ENCODE measurements at places on chromosomes 3 and 15. TPM values are rescaled to one million over a fixed set of nuclear protein-coding genes. Genes with fewer than 3 reads are reported as not detected.
A peak's percentile ranks its signal among the peaks of the same experiment; 100 is the strongest.

Gene APBA2
- total RNA-seq, result not detected

DNA sequence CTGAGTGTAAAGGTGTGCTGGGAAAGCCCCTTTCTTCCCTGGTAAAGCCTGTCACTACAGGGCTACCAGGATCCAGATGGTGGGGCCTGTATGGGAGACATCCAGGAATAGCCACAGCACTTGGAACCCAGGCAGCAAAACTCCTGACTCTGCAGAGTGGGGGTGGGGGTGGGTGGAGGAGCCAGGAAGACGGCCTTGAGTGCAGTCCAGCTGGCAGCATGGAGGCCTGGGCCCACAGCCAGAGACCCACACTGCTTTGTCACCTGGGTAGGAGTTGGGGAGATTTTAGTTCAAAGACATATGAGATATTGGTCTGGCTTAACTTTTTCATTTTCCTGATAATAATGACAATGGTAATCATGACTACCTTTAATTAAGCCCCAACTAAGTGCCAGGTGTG lies 116.7 kb upstream of the MRPS22 start:
- no peak for DNase-seq

Gene STRA6
- total RNA-seq, result 83.6 TPM

Gene WDR48
- total RNA-seq, result 26.0 TPM

Gene WNT7A
- total RNA-seq, result 4.7 TPM

Gene LTF
- total RNA-seq, result not detected

- DNase-seq, result no peak
These were observed 32.9 kb downstream of the CRYGS start for GRCh38 chr3:186511245-186511644.

Gene CIDEC
- total RNA-seq, result not detected

DNA sequence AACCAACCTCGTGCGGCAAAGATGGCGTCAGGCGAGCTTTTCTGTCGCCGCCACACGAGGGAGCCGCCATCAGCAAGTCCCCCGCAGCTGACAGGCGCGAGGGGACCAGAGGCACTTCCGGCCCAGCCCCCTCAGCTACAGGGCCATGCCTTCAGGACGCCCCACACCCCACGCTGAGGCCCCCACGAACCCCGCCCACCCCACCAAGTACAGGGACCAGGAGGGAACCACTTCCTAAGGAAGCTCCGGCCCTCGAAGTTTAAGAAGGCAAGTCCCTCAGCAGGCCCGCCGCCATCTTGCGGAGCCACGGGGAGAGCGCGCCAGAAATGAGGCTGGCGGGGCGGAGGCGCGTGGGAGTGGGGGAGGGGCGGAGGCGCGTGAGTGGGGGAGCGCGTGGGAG lies 790 bp downstream of the DAZL start:
- no peak for DNase-seq

DNA sequence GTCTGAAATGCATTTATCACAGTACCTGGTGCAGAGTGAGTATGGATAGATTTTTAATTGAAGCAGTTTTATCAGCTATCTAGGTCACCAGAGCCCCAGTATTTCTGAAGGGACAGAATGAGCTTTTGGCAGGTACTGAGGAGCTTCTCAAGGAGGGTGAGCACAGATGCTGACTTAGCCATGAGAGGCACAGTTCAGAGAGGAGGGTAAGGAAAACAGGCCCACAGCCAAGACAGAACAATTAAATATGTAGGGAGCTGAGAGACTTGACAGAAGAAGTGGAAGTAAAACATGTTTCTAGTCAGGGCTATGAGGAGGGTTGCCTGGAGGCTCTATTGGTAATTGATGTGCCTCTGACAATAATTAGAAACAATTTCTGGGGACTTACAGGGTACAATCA lies 20.1 kb downstream of the ZNF80 start:
- DNase-seq, result no peak

DNA sequence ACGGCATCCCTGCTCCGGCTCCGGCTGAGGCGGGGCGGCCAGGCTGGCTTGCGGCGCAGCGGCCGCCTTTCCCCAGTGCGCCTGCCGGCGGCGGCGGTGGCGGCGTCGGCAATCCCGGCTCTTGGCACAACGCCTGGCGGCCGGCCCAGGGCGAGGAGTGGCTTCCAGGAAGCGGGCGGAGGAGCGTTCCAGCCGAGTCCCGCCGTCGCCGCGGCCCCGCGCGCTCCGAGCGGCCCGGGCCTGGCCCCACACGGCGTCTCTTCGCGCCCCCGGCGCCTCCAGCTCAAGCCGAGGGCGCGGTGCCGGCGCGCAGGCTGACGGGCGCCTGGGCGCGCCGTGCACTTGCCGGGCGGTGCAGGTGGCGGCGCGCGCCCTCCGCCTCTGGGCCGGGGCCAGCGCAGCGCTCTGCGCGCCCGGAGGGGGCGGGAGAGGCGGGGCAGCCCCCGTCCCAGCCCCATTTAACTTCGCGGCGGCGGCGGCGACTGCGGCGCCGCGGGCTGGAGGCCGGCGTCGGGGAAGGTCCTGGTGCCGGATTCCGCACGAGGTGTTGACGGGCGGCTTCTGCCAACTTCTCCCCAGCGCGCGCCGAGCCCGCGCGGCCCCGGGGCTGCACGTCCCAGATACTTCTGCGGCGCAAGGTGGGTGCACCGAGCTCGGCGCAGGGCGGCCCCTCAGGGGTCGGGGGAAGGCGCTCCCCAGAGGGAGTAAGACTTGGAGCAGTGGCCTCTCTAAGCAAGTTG lies at the start of gene ADAMTSL3:
ADAMTSL3 (plus strand) TSS at position 485 of the 740 bp plus-strand sequence. CDS start 1,639 bp downstream, outside the sequence.
- DNase-seq, result no peak

GRCh38 chr3:171970301-171970788 lies 69.0 kb upstream of the FNDC3B start:
- DNase-seq, result no peak

GRCh38 chr3:23219117-23219516 lies 16.0 kb downstream of the UBE2E2 start:
- DNase-seq, result peak; percentile 75

DNA sequence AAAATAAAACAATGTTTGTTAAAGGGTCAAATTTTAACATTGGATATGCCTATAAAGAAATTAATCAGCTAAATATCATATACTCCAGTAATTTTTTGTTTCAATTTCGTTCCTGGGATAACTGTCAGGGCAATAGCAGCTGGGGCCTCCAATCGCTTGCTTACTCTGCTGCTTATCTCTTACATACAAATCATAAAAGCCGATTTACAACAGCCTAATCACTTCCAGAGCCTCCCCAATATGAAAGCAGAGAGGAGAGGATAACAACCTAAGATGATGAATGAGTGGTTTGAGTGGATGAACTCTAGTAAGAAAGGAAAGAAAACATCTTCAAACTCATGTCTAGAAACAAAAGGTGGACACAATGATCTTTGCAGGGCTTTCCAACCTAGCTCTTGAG lies 80.7 kb upstream of the PSMD6 start:
- no peak for DNase-seq

DNA sequence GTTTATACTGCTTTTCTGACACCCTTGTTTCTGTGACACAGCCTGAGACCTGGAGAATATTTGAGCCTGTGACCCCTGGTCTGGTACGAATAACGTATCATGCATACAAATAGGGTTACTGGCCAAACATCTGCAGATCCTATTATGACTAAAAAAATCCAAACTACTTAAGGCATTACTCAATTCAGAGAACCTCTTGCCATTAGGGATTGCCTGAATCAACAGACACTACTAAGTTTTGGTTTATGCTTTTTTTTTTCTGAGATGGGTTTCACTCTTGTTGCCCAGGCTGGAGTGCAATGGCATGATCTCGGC lies 35.4 kb downstream of the OSBPL10 start:
- no peak for DNase-seq

DNA sequence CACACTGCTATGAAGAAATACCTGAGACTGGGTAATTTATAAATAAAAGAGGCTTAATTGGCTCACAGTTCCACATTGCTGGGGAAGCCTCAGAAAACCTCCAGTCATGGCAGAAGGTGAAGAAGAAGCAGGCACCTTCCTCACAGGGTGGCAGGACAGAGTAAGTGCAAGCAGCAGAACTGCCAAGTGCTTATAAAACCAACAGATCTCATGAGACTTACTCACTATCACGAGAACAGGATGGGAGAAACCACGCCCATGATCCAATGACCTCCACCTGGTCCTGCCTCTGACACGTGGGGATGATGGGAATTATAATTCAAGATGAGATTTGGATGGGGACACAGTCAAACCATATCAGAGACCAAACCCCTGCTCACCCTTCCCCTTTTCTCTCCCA lies 75.0 kb downstream of the TRIM69 start:
- DNase-seq, result no peak

Gene CFAP91
- 0.48 TPM for total RNA-seq

DNA sequence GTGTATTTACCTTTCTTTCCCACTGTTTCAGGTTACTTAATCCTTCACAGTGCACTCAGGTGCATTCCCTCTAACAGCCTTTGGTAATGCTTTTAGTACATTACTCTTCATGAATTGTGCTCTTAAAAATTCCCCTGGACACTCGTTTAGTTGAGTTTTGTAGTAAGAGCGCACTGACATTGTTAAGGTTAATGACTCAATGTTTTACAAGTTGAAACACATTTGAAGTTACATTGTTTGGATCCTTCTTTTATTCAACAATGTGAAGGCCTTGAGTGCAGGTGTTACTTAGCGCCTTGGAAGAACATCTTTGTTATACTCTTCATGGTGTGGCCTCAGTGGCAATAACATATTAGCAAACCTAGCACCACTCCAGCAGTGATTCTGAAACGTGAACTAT lies 739.6 kb downstream of the NAALADL2 start:
- DNase-seq, result no peak

Gene LRRIQ4
- 1.3 TPM for total RNA-seq

- no peak for DNase-seq
These were observed 14.1 kb downstream of the GPD1L start for GRCh38 chr3:32120471-32120870.

- DNase-seq, result no peak
These were observed 176.7 kb downstream of the PDZRN3 start for GRCh38 chr3:73448041-73448440.

DNA sequence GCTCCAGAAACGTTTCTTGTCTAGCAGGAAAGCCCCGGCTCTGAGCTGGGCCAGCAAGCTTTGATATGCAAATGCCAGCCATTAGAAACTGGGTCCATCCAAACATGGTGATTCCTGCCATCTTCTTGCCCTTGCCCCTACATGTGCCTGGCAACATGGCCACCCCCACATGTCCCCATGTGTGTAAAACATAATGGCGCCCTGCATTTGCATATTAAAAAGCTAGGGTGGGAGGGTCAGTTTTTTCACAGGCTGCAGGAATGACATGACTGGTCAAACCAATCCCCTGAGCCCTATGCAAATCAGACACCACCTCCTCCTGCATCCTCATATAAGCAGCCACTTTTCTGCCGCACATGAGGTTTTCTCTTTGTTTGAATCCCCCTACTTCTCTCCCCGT lies 21.2 kb downstream of the GPR156 start:
- DNase-seq, result no peak

Gene HES1
- total RNA-seq, result 97.8 TPM

Gene AGBL1
- not detected for total RNA-seq

- DNase-seq, result no peak
These were observed 171.8 kb downstream of the WDR76 start for GRCh38 chr15:43998607-43999006.

DNA sequence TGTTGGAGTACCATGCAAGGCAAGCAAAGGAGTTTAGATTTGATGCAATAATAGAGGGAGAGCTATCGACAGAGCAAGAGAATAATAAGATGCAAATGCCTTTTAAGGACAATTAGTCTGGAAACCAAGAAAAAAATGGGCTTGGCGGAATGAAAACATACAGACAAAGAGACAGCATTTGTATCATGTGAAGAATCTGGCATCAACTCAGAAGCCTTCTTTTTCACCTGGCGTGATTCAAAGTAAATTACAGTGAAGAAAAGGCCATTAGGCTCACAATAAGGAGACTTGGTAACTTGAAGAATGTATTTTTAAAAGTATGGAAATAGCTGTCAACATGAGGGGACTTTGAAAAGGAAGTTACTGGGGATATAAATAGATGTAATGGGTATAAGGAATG lies 521.2 kb upstream of the GOLIM4 start:
- DNase-seq, result no peak

Gene ZNF860
- total RNA-seq, result 2.6 TPM
